ENCODE measurements at places on chromosomes 3 and 15.
A peak's percentile ranks its signal among the peaks of the same experiment; 100 is the strongest.

DNA sequence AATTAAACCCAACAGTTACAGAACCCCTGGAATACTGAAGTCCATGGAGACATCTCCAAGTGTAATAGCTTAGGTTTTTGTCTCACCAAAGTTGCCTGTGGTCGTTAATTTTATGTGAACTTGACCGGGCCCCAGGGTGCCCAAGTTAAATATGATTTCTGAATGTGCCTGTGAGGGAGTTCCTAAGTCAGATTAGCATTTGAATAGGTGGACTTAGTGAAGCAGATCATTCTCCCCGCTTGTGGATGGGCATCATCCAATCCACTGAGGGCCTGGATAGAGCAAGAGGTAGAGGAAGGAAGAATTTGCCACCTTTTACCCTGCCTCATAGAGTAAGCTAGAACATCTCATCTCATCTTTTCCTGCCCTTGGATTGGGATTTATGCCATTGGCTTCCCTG is 203.0 kb downstream of the MYRIP start:
- DNase-seq = no peak

DNA sequence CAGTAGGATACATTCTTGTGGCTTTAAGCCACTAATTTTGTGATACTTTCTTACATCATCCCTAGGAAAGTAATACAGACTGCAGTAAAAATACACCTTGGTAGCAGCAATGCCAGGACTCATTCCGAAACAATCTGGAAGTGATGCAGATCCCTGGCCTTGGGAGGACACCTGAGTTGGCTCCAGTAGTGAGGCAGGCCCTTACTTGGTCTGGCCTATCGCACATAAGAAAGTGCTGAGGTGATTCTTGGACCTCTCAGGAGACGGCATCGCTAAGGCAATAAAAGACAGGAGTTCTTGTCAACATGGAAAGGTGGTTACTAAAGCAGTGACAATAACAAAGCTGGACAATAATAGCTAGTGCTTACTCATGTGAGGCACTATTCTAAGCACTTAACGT is 126.5 kb downstream of the SUCNR1 start:
- no peak for DNase-seq

- DNase-seq = peak; percentile 70
These were observed 74.1 kb downstream of the SENP2 start for GRCh38 chr3:185659942-185660921.

- DNase-seq = no peak
These were observed 118.7 kb upstream of the PTPRG start for GRCh38 chr3:61442696-61443095.
